ENCODE measurements at places on chromosomes 11 and 22.

GRCh38 chr22:22005945-22006595 lies 23.5 kb upstream of the TOP3B start:
- no peak for DNase-seq

DNA sequence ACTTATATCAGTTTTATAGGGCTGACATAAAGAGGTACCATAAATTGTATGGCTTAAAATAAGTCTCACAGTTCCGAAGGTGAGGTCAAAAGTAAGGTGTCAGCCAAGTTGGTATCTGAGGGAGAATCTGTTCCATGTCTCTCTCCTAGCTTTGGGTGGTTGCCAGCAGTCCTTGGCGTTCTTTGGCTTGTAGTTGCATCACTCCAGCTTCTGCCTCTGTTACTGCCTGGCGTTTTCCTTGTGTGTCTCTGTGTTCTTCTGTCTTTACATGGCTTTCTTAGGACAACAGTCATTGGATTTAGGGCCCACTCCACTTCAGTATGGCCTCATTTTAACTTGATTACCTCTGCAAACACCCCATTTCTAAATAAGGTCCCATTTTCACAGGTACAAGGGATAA lies 16.7 kb downstream of the MMP7 start:
- no peak for DNase-seq

DNA sequence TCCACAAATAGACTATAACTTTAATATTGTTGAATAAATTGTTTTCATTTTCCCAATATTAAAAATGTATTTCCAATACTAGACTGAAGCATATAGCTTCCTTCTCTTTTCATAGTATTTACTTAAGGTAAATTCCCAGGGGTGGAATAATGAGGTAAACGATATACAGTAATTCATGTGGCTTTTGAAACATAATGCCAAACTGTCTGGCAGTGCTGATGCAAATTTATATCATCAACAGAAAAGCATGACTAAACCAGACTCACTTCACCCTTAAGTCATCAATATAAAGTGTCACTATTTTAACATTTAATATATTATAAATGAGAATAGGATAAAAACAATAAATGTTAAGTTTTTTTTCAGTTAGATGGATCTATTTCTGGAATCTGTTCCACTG lies 13.6 kb downstream of the C2CD3 start:
- no peak for DNase-seq

DNA sequence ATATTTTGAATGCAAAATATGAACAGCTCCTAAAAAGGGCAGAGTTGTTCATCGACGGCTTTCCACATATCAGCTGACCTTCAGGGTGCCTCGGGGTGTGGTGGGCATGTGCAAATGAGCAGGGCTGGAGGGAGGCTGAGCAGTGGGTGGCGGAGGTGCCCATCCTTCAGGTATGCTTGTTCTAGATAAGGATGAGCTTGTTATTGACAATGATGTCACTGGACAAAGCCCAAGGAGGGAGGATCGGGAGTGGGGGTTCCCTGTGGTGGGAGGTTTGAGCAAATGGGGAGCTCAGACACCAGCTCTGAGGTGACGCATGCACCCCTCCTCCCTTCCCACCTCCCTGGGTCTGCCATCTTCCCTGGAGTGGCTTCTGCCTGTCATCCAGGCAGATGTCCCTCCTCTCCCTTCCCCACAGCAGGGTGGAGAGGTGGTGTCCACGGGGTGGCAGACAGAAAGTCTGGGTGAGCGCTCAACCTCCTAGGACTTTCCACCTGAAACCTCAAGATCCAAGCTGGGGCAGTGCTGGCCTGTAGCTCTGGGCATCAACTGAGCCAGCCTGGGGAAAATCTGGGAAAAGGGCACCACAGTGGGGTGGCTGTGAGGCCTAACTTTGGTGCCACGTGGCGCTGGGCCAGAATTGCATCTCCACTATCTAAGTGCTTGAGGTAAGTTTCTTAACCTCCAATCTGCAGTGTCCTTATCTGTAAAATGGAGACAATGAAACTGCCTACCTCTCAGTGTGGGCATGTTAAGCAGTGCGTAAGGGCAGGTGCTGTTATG lies 106.3 kb upstream of the THY1 start:
- no peak for DNase-seq

- no peak for DNase-seq
These were observed 268.6 kb upstream of the PDGFD start for GRCh38 chr11:104432526-104432925.

- DNase-seq, result no peak
These were observed 7.9 kb downstream of the RSPH14 start for GRCh38 chr22:23133922-23134321.

DNA sequence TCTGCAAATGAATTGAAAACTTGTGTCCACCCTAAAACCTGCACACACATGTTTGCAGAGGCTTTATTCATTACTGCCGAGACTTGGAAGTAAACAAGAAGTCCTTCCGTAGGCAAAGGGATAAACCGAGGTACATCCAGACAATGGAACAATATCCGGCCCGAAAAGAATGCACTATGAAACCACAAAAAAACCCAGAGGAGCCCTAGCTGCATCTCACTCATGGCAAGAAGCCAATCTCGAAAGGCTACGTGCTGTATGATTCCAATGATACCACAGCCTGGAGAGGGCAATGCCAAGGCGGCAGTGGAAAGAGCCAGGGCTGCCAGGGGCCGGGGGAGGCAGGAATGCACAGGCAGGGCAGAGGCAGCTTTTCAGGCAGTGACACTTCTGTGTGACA lies 3.2 kb upstream of the MRPL23 start:
- no peak for DNase-seq

DNA sequence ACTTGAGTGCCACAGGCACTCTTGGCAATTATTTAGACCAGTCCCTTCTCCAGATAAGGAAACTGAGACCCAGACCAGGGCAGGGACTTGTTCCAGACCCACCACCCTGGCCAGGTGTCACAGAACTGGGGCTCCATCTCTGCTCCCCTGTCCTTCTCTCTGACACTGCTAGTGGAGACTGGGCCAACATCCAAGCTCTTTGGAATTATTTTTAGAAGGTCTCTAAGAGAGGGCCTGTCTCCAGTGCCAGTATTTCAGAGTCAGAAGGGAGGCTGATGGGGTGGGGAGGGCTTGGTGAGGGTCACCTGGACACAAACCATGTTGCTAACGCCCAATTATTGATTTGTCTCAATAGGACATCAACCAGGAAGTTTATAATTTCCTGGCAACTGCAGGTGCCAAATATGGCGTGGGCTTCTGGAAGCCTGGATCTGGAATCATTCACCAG lies 32.7 kb downstream of the POLR3H start:
- no peak for DNase-seq

DNA sequence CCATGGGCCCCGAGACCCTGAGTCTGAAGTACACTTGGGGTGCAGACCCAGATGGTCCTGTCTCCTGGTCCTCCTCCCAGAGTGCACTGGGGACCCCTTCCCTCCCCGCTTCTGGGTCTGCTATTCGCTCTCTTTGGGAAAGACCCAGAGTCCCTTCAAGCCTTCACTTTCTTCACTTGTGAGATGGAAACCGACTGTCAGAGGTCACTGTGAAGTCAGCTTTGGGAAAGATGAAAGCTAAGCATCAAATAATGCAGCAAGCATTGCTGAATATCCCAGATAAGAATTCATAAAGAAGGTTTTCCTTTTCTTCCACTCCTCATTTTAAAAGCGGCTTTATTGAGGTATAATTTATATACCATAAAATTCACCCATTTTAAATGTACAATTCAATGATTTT lies 105.0 kb upstream of the CSNK2A3 start:
- no peak for DNase-seq

- DNase-seq, result no peak
These were observed 4.5 kb downstream of the ADAMTS15 start for GRCh38 chr11:130452940-130453339.

GRCh38 chr11:123973816-123974215 lies 3.8 kb downstream of the OR10S1 start:
- peak; percentile 99 for DNase-seq

GRCh38 chr11:1232883-1233321 lies 10.0 kb downstream of the MUC5B start:
- DNase-seq, result no peak

- DNase-seq, result no peak
These were observed 489.4 kb upstream of the CADM1 start for GRCh38 chr11:115993590-115993989.

- no peak for DNase-seq
These were observed 22.0 kb downstream of the MMP20 start for GRCh38 chr11:102603091-102603490.

Measured in kidney capillary endothelial cell (primary cell).